ENCODE measurements at places on chromosomes 7 and 10. TPM values are rescaled to one million over a fixed set of nuclear protein-coding genes. Genes with fewer than 3 reads are reported as not detected.

The EVX1 gene
- not detected for total RNA-seq

The FAM237B gene
- total RNA-seq: not detected

The HIPK2 gene
- total RNA-seq: 17.2 TPM

The SLC39A12 gene
- total RNA-seq: not detected

The PGAM2 gene
- total RNA-seq: not detected

DNA sequence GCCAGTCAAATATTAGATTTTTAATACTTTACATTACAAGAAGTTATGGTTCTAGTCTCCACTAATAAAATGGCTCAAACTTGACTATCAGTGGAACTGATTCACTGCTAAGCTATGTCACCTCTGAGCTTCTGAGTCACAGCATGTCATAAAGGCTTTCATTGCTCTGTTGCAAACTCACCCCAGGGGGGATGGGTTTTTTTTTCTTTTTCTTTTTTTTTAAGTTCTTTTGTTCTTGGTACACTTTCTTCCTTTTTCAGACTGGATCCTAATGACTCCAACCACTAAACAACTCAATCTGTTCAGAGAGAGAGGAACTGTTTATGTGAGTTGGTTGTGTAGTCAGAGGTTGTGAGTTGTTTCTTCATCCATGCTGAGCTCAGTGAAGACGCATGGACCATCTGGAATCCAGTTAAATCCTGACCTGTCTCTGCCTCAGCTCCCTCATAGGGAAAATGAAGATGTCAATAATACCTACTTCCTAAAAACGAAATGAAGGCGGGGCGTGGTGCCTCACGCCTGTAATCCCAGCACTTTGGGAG is 11.0 kb downstream of the MYOF start:
- H3K36me3 ChIP-seq: no peaks in the 10 kb centered on the region
- peak overlapping the region; percentile 42 for H3K27ac ChIP-seq
- no peaks in the 10 kb centered on the region for H3K27me3 ChIP-seq
- no peak for DNase-seq

DNA sequence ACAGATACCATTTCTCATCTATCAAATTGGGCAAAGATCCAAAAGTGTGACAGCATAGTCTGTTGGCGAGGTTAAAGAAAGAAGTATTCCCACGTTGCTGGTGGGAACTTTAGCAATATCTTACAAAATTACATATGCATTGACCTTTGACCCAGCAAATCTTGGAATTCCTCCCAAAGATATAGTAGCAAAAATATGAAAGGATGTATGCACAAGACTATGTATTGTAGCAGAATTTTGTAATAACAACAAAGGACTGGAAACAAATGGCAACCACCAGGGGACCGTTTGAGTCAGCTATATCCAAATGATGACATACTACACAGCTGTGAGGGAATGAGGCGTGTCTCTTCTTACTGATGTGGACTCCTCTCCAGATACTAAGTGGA is 50.2 kb downstream of the KCNH2 start:
- peaks cover 5% of the 10 kb centered on the region for H3K27me3 ChIP-seq
- no peak overlapping the region for H3K27ac ChIP-seq
- peaks cover 7% of the 10 kb centered on the region for H3K4me1 ChIP-seq

DNA sequence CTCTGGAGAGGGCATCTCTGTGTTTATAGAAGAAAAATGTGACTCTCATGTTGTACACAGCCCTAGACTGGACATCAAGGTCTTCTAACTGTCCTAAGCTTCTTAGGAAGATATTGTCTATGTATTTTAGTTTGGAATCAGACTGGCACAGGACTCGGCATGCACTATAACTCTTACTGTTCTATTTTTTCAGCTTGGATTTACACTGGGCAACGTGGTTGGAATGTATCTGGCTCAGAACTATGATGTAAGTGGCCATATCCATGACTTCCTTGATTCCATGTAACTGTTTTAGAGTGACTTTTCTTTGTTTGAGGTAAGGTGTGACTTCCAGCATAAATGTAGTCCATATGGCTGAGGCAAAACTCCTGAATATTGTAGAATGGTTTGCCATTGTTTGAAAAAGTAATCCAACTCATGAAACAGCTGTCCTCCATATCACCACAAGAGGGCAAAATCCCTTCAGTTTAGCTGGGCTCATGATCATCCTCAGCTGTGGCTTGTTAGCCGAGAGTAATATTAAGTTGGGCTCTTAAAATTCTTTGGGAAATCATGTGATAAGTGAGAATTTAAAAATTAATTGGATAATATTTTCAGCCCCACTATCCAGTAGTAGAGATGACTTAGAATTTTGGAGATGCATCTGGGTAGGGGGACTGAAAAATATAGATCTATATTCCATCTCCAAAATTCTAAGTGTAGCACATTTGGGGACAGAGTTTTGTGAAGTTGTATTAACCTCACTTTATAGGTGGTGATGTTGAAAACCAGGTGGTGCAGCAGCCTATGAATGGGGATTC is 10.4 kb downstream of the STMP1 start:
- H3K27me3 ChIP-seq: no peaks in the 10 kb centered on the region
- no peak overlapping the region for H3K27ac ChIP-seq
- peaks cover 27% of the 10 kb centered on the region for H3K36me3 ChIP-seq
- peaks cover 17% of the 10 kb centered on the region for H3K4me1 ChIP-seq

- H3K36me3 ChIP-seq: no peaks in the 10 kb centered on the region
- DNase-seq: no peak
- no peaks in the 10 kb centered on the region for H3K27me3 ChIP-seq
- H3K4me3 ChIP-seq: no peak overlapping the region
Measured at GRCh38 chr7:16803881-16804673, 722 bp downstream of the AGR2 start.

DNA sequence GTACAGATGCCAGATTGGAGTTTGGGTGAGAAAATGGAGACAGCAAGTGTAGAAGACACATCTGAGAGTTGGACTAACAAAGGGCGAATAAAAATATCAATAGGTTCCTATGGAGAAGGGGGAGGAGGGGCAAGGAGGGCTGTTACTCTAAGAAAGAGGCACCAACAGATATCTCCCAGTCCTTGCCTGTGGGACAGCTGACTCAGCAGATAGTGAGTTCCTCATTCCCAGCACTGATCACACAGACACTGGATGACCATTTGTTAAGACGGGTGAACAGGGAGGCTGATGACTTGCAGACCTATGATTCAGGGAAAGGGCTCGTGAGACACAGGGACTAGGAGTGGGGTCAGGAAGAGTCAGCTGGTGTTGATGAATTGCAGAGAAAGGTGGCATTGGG is 5.7 kb upstream of the PRR15 start:
- no peak overlapping the region for H3K27ac ChIP-seq
- DNase-seq: no peak
- H3K27me3 ChIP-seq: no peaks in the 10 kb centered on the region
- no peaks in the 10 kb centered on the region for H3K36me3 ChIP-seq

DNA sequence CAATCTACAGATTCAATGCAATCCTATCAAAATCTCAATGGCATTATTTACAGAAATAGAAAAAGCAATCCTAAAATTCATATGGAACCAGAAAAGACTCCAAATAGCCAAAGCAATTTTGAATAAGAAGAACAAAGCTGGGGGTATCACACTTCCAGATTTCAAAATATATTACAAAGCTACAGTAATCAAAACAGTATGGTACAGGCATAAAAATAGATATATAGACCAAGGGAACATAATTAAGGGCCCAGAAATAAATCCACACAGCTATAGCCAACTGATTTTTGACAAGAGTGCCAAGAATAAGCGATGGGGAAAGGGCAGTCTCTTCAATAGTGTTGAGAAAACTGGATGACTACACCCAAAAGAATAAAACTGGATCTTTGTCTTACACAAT is 251.9 kb upstream of the FOXK1 start:
- no peaks in the 10 kb centered on the region for H3K36me3 ChIP-seq
- no peaks in the 10 kb centered on the region for H3K4me1 ChIP-seq
- no peaks in the 10 kb centered on the region for H3K27me3 ChIP-seq
- no peak for DNase-seq

DNA sequence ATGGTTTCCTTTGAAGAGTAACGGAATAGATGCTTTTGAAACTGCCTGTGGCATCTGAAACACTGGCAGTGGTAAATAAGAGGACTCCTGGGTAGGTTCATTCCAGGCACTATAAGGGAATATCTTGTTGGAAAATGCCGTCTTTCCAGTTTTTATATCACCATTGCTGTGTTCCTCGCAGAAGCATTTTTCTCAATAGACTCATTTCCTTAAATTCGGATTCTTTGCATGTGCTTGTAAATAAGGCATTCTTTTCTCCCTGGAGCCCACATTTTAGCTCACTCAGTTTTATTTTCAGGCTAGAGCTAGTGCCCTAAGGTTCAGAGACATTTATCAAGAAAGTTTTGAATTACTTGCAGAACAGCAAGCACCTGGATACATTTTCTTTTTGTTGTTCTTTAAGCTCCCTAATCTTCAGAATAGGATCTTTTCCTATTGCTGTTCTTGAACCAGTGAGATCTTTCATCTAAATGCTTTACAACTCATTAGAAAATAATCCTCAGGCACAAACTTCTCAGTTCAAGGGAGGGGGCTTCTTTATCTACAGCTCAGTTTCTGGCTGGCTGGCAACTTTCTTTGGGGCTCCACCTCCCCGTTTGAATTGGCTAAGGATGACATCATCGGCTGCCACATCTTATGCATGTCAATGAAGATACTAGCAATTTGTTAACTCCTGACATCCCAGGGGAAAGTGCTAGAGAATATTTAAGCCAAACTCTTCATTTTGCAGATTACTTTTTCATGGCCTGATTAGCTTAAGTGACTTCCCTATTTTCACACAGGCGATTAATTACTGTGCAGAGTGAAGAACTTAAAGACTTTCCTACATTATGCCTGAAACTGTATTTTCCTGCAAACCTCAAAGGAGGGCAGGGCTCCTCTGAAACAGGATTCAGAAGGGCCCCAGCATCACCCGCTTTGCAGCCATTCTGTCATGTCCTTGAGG is 133.7 kb upstream of the RSU1 start:
- H3K36me3 ChIP-seq: no peaks in the 10 kb centered on the region
- H3K4me1 ChIP-seq: peaks cover 38% of the 10 kb centered on the region
- H3K27me3 ChIP-seq: no peaks in the 10 kb centered on the region
- H3K4me3 ChIP-seq: no peak overlapping the region
- H3K27ac ChIP-seq: peak overlapping the region; percentile 44
- DNase-seq: peak; percentile 79
